ENCODE measurements at places on chromosomes 5 and 9. TPM values are rescaled to one million over a fixed set of nuclear protein-coding genes. Genes with fewer than 3 reads are reported as not detected.

DNA sequence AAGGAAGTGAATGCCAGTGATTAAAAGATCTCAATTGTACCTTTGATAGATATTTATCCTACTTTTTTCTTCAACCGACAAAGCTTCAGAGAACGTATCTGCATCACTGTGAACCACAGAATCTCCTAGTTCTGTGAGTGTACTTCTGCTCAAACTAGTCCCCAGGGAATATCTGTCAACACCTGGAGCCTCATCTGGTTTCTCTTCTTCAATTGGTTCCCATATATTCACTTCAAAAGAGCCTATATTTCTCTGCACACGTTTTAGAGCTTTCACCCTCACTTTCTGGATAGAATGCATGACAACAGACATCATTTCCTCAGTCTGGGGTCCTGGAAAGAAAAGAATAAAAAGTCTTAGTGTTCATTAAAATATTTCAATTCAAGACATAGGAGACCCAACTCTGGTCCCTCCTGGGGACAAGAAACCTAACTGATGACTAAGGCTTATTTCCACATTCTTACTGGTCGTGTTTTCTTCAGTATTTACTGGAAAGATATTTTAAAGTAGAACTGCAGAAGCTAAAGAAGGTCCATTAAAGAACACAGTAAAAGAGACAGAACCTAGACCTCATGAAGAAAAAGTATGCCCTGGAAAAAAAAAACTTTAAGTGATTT, 64.3 kb downstream of the CPLANE1 start:
- DNase-seq: no peak

Gene DEPDC1B
- total RNA-seq: 6.0 TPM

Gene ALDH1A1
- total RNA-seq: not detected

DNA sequence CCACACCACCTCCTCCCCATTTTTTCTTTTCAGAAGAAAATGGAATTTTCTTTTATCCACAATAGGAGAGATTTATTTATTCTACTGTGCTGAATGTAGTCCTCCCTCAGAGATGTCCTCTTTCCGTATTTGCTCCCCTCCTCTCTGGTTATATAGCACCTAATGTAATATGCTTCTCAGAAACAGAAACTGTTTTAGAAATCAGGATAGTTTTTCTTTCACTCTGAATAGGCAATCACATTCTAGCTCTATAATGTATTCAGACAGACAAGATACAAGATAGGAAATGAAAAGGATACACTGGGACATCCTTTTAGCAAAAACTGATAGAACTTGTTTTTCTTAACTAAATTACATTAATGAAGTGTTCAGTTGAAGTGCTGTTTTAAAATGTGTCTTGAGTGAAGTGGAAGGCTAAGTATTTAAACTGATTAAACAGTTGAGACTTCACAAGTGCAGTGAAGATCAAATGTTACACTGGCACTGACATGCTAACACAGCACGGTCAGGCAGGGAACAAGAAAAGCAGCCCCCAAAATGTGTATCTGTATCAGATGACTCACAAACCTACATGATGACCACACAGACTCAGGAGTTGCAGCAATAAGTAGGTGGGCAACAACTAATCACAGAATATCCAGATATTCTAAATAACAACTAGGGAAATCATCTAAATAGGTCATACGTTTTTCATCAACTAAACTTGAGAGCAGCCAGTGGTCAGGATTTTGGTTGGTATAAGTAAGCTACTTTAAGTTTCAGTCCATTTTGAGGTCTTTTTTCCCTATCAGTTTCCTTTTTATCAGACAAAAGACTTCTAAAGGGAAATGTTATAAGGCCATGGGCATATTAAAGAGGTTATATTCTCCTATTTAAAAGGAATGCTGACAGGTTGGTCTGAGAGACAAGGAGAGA, 260.4 kb downstream of the MLLT3 start:
- DNase-seq: no peak

Gene MARCOL
- not detected for total RNA-seq
